Activated T-helper 1 cell treated with anti-CD3 and anti-CD28 coated beads, Interleukin-12 subunit alpha, Interleukin-12 subunit beta, Interleukin-2, Interleukin-4 antibody, amounts not matched to agents 30 ng/mL and 10 ng/mL and 1 ng/mL, durations not matched to agents 14 hours and 24 hours and 36 hours (primary cell): ENCODE measurements at places on chromosomes 2 and 18.

DNA sequence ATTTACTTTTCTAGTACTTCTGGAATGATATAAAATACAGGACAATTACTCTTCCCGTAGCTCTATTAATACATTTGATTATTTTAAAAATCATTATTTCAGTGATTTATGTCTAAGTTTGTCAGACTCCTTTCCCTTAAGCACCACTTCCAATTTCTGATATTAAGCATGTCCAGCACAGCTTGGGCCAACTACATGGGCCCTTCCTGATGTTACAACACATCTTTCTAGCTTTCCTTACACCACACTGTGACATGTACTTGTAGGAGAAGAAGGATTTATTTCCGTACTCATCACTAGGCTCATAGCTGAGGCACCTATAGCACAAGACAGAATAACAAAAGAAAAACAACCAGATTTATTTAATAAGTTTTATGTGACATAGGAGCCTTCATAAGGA lies 134.8 kb upstream of the HNRNPA3 start:
- H3K4me3 ChIP-seq = no peak overlapping the region
- no peak for DNase-seq
- no peaks in the 10 kb centered on the region for H3K4me1 ChIP-seq
- no peak overlapping the region for H3K27ac ChIP-seq

- peak overlapping the region; percentile 88 for H3K4me3 ChIP-seq
- H3K27ac ChIP-seq = peak overlapping the region; percentile 15
- peaks cover 2% of the 10 kb centered on the region for H3K27me3 ChIP-seq
- DNase-seq = no peak
- H3K4me1 ChIP-seq = peaks cover 39% of the 10 kb centered on the region
Measured at GRCh38 chr18:75246721-75247610, 36.4 kb downstream of the TSHZ1 start.

GRCh38 chr2:117968722-117969121 lies 45.1 kb downstream of the CCDC93 start:
- no peaks in the 10 kb centered on the region for H3K4me1 ChIP-seq
- H3K27me3 ChIP-seq = no peaks in the 10 kb centered on the region
- H3K27ac ChIP-seq = no peak overlapping the region
- no peak for DNase-seq
- H3K4me3 ChIP-seq = no peak overlapping the region

DNA sequence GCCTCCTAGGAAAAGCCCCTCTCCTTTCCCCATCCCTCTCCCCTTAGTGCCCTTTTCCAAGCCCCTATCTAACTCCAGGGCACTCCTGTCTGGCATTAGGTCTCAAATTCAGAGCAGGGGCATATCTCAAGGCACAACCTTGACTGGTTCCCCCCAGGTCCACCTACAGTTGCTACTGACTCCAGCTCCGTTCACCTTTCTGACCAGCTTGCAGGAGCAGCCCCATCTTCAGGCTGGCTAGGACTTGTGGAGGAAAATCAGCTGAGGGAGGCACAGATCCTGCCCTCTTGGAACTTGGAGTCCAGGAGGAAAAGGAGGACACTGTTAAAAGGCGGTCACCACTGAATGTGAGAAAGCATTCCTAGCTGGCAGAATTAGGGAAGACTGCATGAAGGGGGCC lies 152.4 kb downstream of the ZFP36L2 start:
- no peaks in the 10 kb centered on the region for H3K4me1 ChIP-seq
- DNase-seq = no peak
- no peaks in the 10 kb centered on the region for H3K36me3 ChIP-seq
- H3K27ac ChIP-seq = no peak overlapping the region
- H3K27me3 ChIP-seq = peaks cover 2% of the 10 kb centered on the region

GRCh38 chr18:59358414-59358711 lies 702 bp downstream of the LMAN1 start:
- DNase-seq = no peak

DNA sequence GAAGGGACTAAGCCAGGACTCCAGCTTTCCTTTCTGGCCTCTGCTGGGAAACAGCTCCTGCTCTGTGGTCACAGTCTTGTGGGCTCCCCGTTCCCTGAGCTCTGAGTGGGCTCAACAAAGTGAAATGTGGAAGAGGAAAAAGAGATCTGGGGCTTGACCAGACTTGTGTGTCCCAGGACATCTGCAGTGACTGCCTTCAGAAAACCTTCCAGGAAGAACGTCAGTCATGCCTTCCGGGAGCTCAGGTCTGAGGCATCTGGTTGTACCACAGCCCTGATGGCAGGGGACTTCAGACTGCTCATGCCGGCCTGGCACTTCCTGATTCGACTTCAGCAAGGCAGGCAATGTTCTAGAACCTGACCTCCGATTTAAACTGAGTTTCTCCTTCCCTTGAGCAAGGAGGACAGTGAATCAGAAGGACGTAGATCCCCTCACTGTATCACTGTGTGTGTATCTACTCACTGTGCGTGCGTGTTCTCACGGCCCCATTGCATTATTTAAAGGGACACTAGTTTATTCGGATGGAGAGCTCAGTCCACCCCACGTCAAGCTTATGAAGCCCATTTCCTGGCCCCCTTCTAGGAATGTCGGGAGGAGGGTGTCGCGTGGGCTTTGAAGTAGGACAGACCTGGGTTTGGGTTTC lies 548 bp upstream of the FBLN7 start:
- peak overlapping the region; percentile 72 for H3K4me3 ChIP-seq
- H3K27me3 ChIP-seq = peaks cover 24% of the 10 kb centered on the region
- no peak for DNase-seq
- H3K36me3 ChIP-seq = no peaks in the 10 kb centered on the region

GRCh38 chr2:155157065-155157464 lies 458.6 kb downstream of the KCNJ3 start:
- H3K27ac ChIP-seq = no peak overlapping the region
- no peak for DNase-seq
- H3K27me3 ChIP-seq = no peaks in the 10 kb centered on the region
